ENCODE measurements at places on chromosomes 12 and 14. TPM values are rescaled to one million over a fixed set of nuclear protein-coding genes. Genes with fewer than 3 reads are reported as not detected.

DNA sequence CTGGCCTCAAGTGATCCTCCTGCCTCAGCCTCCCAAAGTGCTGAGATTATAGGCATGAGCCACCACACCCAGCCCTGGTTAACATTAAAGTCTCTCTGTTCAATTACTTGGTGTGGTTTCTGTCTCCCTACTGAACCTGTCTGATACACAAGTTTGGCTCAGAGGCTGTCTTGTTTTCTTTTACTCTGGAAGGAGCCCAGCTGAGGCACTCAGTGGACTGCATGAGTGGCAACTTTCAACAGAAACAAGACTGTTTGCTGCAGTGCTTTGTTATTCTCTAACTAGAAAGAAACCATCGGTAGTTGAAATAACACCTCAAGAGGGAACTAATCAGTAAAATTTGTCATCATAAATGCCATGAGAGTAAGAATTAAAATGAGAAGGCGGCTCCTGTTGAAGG lies 238.7 kb downstream of the FOXN3 start:
- no peak for DNase-seq

GRCh38 chr12:65660096-65660495 lies 164.2 kb upstream of the HMGA2 start:
- no peak for DNase-seq

GRCh38 chr14:64717870-64718269 lies 13.6 kb downstream of the PLEKHG3 start:
- DNase-seq: no peak

Gene LMNTD1
- not detected for total RNA-seq

Gene ARMH4
- total RNA-seq: 0.18 TPM

Gene FOXG1
- not detected for total RNA-seq

Gene TAMALIN
- 6.0 TPM for total RNA-seq

DNA sequence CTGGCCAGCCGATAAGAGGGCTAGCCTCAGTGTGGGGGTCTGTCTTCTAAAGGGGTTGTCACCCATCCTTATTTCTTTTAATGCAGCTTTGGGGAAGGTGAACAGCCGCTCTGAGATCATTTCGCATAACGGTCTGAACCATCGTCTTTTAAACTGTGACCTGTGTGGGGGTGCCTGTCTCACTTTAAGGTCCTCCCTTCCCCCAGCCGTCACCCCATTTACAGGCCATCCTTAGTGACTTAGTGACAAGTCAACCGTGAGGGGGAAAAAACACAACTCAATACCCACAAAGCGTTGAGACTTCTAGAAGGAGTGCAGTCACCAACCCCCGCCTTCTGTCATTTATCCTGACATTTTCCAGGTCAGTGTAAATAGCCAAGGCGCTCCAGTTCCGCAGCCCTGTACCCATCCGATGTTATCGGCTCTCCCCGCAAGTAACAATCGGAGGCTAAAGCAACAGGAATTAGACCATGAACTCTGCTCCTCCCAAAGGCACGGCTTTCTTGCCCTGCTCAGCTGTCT lies 505 bp upstream of the DENND5B start:
- no peak for DNase-seq
